Heart left ventricle (tissue), 16 donors: ENCODE measurements at places on chromosomes 3 and 15. TPM values are rescaled to one million over a fixed set of nuclear protein-coding genes. Genes with fewer than 3 reads are reported as not detected.

GOLGA6C gene
- not detected for total RNA-seq

ADAMTS9 gene
- total RNA-seq = 74.4 TPM

SLC22A13 gene
- total RNA-seq = not detected

- DNase-seq = no peak
These were observed 22.8 kb downstream of the SLC28A2 start for GRCh38 chr15:45274636-45275380.

DNA sequence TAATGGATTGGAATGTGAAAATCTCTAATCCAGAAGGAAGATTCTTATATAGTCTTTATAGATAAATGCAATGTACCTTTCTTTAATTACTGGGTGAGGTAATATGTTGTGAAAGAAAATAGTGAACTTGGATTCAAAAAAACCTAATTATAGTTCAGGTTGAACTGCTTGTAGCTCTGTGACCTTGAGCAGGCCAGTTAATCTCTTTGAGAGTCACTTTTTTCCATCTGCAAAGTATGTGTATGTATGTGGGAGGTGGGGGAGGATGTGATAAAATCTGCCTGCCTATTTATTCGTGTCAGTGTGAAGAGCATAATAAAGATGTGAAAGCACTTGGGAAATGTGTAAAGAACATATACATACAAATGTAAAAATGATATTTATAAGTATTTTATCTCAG lies 34.4 kb downstream of the GLCE start:
- DNase-seq = no peak

DNA sequence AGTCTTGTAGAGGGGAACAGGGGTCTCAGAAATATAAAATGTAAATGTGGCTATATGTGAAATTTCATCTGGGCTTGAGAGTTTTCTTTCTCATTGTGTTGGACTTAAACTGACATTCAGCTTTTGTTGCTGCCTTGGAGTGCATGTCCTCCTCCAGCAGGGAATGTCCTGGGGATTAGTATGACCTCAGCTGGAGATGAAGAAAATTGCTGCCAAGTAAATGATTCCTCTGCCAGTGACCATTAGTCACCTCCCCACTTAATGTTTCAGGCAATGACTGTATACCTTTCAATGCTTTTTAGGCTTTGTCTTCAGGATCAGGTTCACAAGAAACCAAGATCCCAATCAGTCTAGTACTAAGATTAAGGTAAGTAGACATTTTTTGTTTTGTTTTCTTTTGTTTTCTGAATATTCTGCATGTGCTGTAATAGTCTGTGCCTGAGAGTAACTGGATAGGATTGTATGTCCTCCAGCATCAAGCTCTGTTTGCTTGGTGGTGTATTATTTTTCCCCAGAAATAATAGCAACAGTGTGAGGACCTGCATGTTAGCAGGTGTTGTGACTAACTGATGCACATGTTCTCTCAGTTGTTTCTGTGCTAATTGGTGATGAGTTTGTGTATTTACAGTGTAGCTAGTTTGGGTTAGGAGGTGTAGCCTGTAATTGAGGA lies 18.1 kb upstream of the SLC22A13 start:
- DNase-seq = no peak

DNA sequence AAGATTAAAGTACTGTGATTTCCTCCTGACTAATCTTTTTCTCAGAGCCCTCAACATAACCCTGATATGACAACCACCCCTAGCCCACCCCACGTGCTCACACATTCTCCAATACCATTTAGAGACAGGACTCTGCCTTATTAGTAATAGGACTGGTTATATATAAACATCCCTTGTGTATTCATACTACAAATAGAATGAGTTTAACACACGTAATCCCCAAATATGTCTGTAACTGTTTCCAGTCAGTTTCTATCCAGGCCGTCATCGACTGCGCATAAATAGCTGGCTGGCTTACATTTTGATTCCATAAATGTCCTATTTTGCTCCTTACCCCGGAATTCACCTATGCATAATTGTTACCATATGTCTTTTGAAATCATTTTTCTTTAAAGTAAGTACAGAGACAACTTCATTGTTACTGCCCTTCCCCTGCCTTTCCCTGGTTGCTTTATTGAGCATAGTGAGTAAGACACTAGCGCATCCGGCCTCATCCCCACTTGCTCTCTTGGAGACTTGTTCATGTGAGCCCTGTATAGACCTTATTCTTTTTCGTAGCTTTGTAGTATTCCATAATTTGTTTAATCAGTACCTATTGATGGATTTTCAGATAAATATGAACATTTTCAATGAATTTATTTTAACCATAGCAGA lies 3.5 kb upstream of the P2RY14 start:
- peak; percentile 29 for DNase-seq

GRCh38 chr3:42822828-42823227 lies 13.6 kb downstream of the ACKR2 start:
- DNase-seq = no peak

DNA sequence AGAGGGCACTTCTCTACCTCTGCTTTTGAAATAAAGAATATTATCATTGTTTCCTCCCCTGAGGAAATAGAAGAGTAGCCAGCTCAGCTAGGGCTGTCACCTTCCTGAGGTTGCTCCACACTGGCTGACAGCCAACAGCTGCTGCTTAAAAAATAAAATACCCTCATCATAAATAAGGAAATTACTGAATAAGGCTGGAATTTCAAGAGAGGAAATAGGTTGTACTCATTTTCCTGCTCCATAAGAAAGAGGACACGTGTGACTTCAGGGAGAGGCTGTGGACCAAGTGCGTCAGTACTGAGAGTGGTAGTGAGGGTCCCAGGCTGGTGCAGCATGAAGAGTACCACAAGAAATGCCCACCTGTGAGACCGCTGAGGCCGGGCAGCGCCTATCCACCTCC lies 8.1 kb upstream of the C2CD4B start:
- DNase-seq = peak; percentile 79

DNA sequence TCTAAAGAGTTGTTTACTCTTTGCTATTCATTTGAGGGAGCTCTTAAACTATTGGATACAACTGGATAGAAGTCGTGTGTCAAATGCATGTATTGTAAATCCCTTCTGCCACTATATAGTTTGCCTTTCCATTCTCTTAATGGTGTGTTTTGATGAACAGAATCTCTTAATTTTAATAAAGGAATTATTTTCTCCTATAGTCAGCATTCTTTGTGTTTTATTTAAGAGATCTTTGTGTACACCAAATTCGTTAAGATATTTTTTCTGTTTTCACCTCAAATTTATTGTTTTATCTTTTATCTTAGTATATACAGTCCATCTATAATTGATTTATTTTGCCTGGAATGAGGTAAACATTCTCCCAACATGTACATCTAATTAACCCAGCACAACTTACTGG lies 551.5 kb upstream of the AGTR1 start:
- no peak for DNase-seq

DNA sequence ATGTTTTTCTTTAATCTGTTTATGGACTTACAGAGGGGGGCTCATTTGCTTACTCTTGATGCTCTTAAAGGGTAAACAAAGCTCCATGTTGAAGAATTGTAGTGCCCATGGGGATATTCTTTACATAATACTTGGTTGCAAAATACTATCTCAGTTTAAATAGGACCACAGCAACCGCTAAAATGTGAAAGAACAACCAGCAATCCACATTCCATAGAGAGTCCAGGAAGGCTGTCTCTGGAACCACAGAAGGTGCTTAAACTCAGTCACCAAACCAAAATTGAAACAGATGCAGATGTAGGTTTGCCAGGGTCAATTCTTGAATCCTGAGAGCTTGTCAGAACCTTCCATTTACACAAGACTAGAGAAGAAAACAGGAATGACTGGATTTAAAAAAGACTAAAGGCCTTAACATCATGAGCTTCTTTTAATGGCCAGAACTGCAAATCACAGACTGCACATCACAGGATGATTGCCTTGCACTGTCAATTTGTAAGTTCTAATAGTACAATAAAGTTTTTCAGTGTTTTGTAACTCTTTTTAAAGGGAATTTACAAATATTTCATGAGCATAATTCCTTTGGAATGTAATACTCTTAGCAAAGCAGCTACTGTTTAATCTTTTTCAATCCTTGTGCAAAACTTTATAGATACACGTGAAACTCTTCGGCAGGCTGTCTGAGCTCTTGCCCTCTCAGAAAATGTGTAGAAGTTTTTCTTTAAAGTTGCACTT lies 661.6 kb downstream of the SI start:
- DNase-seq = no peak

DNA sequence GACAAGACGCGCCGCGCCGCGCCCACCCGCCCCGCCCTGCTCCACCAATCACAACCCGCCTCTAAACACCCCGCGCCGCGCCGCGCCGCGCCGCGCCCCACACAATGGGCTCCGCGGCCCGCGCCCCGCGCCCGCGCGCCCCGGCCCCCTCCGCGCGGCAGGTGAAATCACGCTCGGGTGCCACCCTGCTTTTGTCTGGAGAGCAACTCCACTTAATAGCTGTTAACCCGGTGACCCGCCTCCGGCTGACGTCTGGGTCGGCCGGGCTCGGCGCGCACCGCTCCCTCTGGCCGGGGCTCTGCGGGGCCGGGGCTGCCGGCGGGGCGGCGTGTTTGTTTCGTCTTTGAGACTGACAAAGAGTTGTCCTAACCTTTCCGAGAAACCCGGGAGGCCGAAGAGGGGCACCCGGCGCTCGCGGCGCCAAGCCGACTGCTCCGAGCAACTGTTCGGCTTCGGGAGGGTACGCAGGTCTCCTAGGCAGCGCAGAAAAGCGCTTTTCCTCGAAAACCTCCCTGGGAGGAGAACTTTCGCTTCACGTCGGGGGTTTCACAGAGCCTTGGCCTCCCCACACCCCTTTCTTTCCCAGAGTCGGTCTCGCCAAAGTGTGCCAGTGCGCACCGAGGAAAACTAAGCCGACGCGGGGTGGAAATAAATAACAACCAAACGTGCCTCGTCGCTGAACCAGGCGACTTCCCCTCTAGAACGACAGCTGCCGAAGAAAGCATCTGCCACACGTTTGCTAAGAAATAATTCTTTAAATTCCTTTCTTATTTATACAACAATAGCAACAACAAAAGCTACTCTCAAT lies 518.4 kb downstream of the FOXP1 start:
- DNase-seq = peak; percentile 74

DNA sequence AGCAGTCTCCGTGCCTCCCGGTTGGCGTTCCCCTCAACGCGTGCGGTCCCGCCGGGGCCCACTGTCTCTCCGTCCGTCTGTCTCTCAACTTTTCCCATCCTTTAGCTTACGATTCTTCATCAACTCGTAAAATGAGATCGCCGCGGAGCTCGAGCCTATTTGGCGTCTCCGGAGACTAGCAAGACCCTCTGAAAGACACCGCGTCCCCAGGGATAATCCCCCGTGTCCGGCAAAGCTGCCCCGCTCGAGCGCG lies 3.4 kb downstream of the GATA2 start:
- DNase-seq = no peak

GRCh38 chr3:16379838-16380237 lies 114.8 kb downstream of the OXNAD1 start:
- no peak for DNase-seq

DNA sequence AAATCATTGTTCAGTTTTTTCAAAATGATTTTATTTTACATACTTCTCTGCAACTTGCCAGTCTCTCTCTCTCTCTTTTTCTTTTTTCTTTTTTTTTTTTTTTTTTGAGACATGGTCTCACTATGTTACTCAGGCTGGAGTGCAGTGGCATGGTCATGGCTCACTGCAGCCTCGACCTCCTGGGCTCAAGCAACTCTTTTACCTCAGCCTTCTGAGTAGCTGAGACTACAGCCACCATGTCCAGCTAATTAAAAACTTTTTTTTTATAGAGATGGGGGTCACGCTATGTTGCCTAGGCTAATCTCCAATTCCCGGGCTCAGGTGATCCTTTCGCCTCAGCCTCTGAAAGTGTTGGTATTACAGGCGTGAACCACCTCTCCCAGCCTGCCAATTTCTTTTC lies 12.1 kb upstream of the ARID3B start:
- no peak for DNase-seq

- no peak for DNase-seq
These were observed 988.4 kb downstream of the TBL1XR1 start for GRCh38 chr3:176208915-176209314.

GRCh38 chr15:89855948-89856347 lies 37.8 kb downstream of the AP3S2 start:
- no peak for DNase-seq

- no peak for DNase-seq
These were observed 104.3 kb upstream of the FRMD4B start for GRCh38 chr3:69490235-69490634.

DNA sequence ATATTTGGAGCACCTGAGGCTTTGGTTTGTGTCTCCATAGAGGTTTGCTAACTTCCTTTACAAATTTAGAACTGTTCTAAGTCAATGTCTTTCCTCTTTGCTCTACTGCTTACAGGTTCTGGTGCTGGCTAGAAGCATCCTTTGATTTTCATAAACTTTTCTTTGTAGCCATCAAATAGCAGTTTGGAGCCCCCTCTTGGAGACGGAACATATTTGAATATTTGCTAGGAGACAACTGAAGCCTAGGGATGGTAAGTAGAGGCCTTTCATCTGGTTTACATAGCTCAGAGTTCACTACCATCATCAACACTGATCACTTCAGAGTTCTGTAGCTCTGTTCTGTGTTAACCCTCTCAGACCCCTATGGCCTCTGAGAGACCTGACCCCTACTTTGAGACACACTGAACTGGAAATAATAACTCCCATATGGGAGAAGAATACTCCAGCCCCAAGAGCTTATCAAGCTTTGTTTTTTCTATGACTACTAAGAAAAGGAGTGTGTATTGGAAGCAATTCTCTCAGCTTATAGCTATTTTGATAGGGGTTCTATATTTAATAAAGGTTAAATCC lies 420.4 kb downstream of the EPHA3 start:
- no peak for DNase-seq

DNA sequence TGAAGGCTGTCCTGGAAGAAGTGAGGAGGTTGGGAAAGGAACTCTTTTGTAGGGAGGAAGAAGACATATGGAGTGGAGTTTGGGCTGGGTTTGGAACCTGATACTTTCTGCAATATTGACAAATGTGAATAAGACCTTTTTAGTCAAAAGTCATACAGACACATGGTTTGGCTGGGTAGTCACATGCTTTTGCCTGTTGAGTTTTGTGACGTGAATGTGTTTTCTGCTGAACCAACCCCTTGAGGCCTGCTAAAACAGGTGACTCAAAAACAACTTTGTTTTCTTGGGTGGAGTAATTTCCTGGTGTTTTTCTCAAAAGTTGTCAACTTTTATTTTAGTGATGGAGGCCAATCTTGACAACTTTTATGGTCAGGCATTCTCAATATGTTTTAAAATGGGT lies 39.4 kb upstream of the CCR4 start:
- DNase-seq = no peak

GRCh38 chr15:45326741-45327140 lies 51.6 kb downstream of the GATM start:
- no peak for DNase-seq
